ENCODE measurements at places on chromosomes 4 and X.

GRCh38 chr4:154741922-154742850 is 1.6 kb upstream of the LRAT start:
- DNase-seq: no peak

GRCh38 chr4:152501846-152502536 is 33.9 kb downstream of the FBXW7 start:
- DNase-seq: no peak

GRCh38 chr4:80188457-80188800 is 8.9 kb upstream of the PRDM8 start:
- no peak for DNase-seq

DNA sequence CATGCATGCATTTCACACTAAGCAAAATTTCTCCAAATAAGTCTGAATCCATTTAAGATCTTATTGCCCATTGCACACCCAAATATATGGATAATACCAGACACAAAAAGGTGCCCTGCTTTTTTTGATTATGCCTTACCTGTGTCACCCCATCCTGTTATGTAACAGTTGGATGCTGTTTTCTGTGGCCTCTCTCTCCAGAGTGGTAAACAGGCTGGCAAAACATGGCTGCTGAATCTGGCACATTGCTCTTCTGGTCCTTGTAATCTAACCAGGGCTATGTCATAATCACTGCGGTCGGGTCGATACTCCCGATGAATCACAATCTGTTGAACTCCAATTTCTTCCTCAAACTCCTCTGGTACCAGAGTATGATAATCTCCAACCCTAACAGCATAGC is 70.1 kb downstream of the PRSS12 start:
- DNase-seq: no peak

GRCh38 chrX:69615342-69615741 is 571 bp upstream of the EDA start:
- DNase-seq: no peak

GRCh38 chr4:48138936-48139335 is 4.9 kb upstream of the TXK start:
- DNase-seq: no peak

GRCh38 chrX:5791721-5792120 is 436.9 kb downstream of the NLGN4X start:
- DNase-seq: no peak
